Fibroblast of skin of left biceps (primary cell): ENCODE measurements at places on chromosomes 16 and 17.

GRCh38 chr17:69733171-69734012, 318.9 kb downstream of the MAP2K6 start:
- no peak for DNase-seq

DNA sequence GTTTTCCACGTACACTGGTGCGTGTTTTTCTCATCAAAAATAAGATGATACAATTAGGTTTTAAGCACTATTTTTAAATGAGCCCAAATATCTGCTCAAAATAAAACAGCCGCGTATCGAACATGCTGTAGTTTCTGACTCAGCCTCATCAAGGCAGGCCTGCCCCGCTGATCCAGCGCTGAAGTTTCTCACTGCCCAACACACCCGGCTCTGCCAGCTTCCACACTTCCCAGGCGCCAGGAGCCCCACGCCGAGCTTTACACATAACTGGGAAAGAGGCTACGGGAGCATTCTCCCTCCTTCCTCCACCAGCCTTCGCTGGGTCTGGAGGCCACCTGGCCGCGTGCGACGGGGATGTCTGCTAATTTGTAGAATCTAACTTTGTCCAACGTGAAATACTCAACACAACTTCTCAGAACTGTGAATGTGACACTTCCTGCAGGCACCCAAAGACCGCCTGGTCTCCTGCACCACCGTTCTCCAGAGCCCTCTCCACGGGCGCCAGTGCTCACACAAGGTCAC, 42.1 kb downstream of the MAP1LC3B start:
- no peak for DNase-seq

DNA sequence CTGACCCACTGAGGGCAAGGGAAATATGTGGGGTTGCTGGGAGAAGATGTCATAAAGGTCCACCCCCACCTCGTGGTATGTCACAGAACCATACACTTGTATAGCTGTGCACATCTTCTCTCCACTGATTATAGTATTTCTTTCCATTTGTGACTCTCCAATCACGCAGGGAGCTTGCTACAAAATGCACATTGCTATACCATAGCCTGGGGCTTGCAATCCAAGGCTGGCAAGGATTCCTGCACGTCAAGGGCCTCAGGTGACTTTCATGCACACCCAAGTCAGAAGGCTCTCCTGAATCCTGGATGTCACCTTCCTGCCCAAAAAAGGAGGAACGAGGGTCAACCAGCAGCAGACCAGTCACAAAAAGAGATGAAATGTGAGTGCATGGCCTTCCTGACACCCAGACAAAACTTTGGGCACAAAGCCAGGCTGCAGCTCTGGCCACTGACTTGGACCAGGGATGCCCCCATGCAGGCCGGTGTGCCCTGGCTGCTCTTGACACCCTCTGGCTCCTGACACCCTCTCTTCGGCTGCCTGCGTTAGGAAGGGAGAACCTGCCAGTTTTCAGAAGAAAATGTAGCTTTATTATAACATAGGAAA, 12.1 kb downstream of the TBC1D26 start:
- DNase-seq: no peak

DNA sequence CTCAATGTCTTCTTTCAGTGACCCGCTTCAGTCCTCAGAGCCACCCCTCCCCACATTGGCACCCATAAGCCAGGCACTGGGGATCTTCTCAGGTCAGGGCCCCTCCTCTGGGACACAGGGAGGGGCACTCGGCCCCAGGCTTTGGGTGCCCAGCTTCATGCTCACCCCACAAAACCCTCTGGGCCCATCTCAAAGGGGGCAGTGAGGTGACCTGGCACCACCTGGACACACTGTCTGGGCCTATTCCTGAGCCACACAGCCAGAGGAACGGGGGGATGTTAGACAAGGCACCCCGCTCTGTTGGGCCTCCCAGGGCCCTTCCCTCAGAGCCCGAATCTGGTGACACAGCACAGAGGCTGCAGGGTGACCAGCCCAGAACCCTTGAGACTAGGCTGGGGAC, 36.1 kb downstream of the TNFRSF13B start:
- DNase-seq: no peak

GRCh38 chr17:64771980-64772844, 110.1 kb upstream of the SMURF2 start:
- DNase-seq: no peak

- DNase-seq: no peak
Observed at GRCh38 chr16:66873685-66874055, 6.6 kb upstream of the PDP2 start.

- DNase-seq: no peak
Observed at GRCh38 chr17:62745806-62746205, 62.3 kb downstream of the MARCHF10 start.

- no peak for DNase-seq
Observed at GRCh38 chr17:81920612-81921536, 2.9 kb upstream of the SIRT7 start.

- no peak for DNase-seq
Observed at GRCh38 chr17:36072431-36073121, 8.5 kb downstream of the CCL18 start.

- DNase-seq: peak; percentile 42
Observed at GRCh38 chr16:27426423-27427408, 24.7 kb downstream of the IL21R start.

- peak; percentile 54 for DNase-seq
Observed at GRCh38 chr16:76946879-76947278, 244.1 kb upstream of the MON1B start.
